ENCODE measurements at places on chromosomes 1 and 21. TPM values are rescaled to one million over a fixed set of nuclear protein-coding genes. Genes with fewer than 3 reads are reported as not detected.
A peak's percentile ranks its signal among the peaks of the same experiment; 100 is the strongest.

Gene KCNJ9
- total RNA-seq, result not detected

- H3K36me3 ChIP-seq, result peaks cover 27% of the 10 kb centered on the region
- no peaks in the 10 kb centered on the region for H3K27me3 ChIP-seq
- no peak overlapping the region for H3K27ac ChIP-seq
- no peak for DNase-seq
Measured at GRCh38 chr1:62589321-62589720, 8.0 kb upstream of the ANGPTL3 start.

GRCh38 chr1:19643602-19644394, at the start of gene NBL1:
NBL1 (plus strand) TSS chr1:19644311; CDS start chr1:19655031, 10,720 bp downstream.
- H3K4me1 ChIP-seq, result no peaks in the 10 kb centered on the region
- H3K36me3 ChIP-seq, result no peaks in the 10 kb centered on the region
- DNase-seq, result no peak
- peak within 1 kb of the TSS; percentile 86 for H3K4me3 ChIP-seq

Gene C4BPA
- not detected for total RNA-seq

- H3K4me3 ChIP-seq, result no peak overlapping the region
- no peaks in the 10 kb centered on the region for H3K36me3 ChIP-seq
- H3K4me1 ChIP-seq, result peaks cover 3% of the 10 kb centered on the region
Measured at GRCh38 chr1:70458131-70458530, 47.1 kb downstream of the CTH start.
